ENCODE measurements at places on chromosomes 12 and 14. TPM values are rescaled to one million over a fixed set of nuclear protein-coding genes. Genes with fewer than 3 reads are reported as not detected.

- DNase-seq = no peak
- H3K27ac ChIP-seq = no peak overlapping the region
- H3K36me3 ChIP-seq = no peaks in the 10 kb centered on the region
- H3K4me3 ChIP-seq = no peak overlapping the region
- H3K27me3 ChIP-seq = no peaks in the 10 kb centered on the region
- no peaks in the 10 kb centered on the region for H3K4me1 ChIP-seq
Measured at GRCh38 chr12:108886873-108887629, 7.2 kb downstream of the DAO start.

Gene FSCB
- not detected for total RNA-seq

DNA sequence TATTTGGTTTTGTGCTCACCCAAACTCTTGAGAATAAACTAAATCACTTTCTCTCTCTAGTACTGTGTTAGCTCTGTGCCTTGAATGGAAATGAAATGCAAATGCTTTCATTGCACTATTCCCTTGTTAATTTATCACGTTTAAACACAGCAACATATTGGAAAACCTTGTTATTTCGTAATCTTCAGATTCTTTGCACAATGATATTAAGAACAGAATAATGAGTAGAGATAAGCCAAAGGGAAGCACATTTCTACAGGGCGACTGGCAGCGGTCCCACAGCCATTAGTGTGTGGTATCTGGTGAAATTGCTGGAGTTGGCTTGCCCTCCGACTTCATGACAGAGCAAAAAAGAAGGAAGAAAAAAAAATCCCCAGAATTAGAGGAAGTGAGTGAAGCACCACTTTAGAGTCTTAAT lies 166.1 kb upstream of the E2F7 start:
- no peak for DNase-seq
- H3K36me3 ChIP-seq = no peaks in the 10 kb centered on the region
- H3K4me1 ChIP-seq = no peaks in the 10 kb centered on the region
- no peak overlapping the region for H3K27ac ChIP-seq
- H3K27me3 ChIP-seq = no peaks in the 10 kb centered on the region

Gene NXPH4
- total RNA-seq = 0.80 TPM

DNA sequence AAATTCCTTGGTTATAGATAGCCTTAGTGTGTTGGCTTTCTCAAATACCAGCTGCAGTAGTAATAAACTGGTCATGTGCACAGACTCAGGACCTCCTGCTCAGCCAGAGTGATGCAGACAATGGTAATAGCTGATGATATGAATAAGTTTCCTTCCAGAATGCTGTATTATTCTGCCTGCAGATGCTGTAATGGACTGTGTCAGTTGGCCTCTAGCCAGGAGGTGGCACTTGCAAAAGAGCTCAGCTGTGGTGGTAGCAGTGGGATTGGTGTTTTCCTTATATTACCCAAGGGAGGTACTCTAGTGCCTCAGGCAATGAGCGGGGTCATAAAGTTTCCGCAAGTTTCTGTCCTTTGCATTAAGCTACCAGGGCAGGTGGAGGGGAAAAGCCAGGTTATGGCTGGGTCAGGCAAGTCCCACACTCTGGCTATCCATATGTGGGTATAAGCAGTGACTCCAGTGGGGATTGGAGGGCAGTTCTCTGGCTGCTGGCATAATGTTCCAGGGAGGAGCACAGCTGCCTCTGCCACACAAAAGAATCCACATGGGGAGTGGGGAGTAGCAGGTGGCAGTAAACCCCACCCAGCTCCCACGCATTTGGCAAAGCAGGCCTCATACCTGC lies 14.0 kb upstream of the MUCL1 start:
- H3K4me1 ChIP-seq = no peaks in the 10 kb centered on the region
- H3K4me3 ChIP-seq = no peak overlapping the region
- H3K27me3 ChIP-seq = no peaks in the 10 kb centered on the region
- no peak overlapping the region for H3K27ac ChIP-seq
- DNase-seq = no peak

DNA sequence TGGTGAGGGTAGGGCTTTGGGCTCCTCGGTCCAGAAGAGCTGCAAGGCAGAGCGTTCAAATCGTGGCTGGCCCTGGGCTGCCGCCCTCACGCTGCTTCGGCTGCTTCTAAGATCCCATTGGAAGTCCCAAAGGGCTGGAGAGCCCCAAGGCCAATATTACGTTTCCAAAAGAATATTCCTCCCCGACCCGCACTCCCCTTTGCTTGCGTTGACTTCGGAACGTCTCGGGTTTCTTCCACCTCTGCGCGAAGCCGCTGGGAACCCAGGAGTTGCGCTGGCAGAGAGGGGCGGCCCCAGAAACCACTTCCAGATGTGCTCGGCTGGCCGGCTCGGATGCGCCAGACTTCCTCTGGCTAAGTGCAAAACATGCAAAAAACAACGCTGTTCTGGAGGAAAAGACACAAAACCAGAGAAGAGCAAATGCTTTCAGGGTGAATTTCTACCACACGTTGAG lies at the start of gene GLT8D2:
TSS of gene GLT8D2 (minus strand) at position 285 of the 454 bp plus-strand sequence. CDS start 30,539 bp downstream, outside the sequence.
- H3K4me3 ChIP-seq = peak within 1 kb of the TSS; percentile 27
- H3K27me3 ChIP-seq = no peaks in the 10 kb centered on the region
- DNase-seq = peak; percentile 84

- H3K27me3 ChIP-seq = no peaks in the 10 kb centered on the region
- H3K36me3 ChIP-seq = peaks cover 20% of the 10 kb centered on the region
- DNase-seq = no peak
Measured at GRCh38 chr12:46222636-46223035, 46.2 kb downstream of the SLC38A1 start.

- no peak for DNase-seq
- no peak overlapping the region for H3K4me3 ChIP-seq
- no peak overlapping the region for H3K27ac ChIP-seq
- H3K36me3 ChIP-seq = no peaks in the 10 kb centered on the region
Measured at GRCh38 chr14:85538636-85539035, 8.7 kb downstream of the FLRT2 start.

DNA sequence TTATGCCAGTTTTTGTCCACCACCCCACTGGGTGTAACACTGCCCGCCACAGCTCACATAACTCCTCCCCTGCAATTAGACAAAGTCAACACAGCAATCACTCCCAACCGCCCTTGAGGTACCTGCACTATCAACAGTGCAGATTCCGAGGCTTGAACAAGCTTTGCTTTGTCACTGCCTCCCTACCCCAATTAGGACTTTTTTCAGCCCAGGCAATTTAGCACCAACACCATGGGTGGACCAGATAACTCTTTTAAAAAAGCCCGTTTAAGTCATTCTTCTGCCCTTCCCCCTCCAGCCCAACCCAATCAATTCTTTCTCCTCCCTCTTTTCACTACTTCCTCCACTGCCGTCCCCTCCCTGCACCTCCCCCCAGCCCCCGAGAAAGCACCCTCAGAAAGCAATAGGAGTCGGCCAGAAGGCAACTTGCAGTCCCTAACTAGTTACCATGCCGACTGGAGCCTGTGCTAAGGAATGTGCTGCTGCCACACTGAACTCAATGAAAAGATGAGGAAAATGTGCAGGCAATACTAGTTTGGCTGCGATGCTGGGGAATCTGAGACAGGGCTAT lies 45.7 kb upstream of the OTX2 start:
- peak overlapping the region; percentile 9 for H3K4me3 ChIP-seq
- no peak overlapping the region for H3K27ac ChIP-seq
- H3K36me3 ChIP-seq = no peaks in the 10 kb centered on the region
- H3K27me3 ChIP-seq = no peaks in the 10 kb centered on the region

DNA sequence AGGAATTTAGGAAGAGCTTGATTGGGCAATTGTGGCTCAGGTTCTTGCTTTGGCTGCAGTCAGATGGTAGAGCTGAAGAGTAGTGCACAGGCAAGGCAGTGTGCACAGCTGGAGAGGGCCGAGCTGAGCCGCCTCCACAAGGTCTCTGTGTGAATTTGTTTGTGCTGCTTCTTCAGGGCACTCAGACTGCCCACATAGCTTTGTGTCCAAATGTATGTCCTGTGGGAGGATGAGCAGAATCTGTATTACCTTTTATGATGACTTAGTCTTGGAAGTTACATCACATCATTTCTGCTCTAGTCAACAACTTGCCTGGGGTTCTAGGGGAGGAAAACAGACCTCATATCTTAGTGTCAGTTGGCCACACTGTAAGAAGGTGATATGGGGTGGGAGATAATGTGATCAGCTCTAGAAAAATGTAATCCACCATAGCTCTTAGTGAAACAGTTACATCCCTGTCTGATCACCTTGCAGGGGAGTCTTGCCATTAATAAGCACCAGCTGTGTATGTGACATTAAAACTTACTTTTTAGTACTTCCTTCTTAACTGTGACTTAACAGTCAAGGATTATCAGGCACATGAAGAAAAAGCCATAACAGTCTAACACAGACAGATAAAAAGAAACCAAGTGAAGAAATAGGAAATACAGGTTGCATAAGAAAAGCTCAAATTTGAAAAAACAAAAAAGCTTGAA lies 53.4 kb downstream of the RCOR1 start:
- no peaks in the 10 kb centered on the region for H3K27me3 ChIP-seq
- H3K36me3 ChIP-seq = no peaks in the 10 kb centered on the region
- no peak for DNase-seq
- H3K4me1 ChIP-seq = no peaks in the 10 kb centered on the region

- H3K27me3 ChIP-seq = peaks cover 83% of the 10 kb centered on the region
- H3K4me1 ChIP-seq = peaks cover 12% of the 10 kb centered on the region
- no peak overlapping the region for H3K4me3 ChIP-seq
Measured at GRCh38 chr12:98893126-98893674, 248.1 kb downstream of the APAF1 start.

Gene ALDH1L2
- 0.14 TPM for total RNA-seq

Gene LMNTD1
- not detected for total RNA-seq

GRCh38 chr14:100733152-100733850 lies 6.6 kb downstream of the DLK1 start:
- DNase-seq = no peak
- H3K27me3 ChIP-seq = peaks cover 12% of the 10 kb centered on the region
- no peaks in the 10 kb centered on the region for H3K4me1 ChIP-seq
- H3K27ac ChIP-seq = no peak overlapping the region
- H3K4me3 ChIP-seq = no peak overlapping the region

GRCh38 chr12:40106655-40107054 lies 774 bp upstream of the SLC2A13 start:
- H3K27ac ChIP-seq = no peak overlapping the region
- H3K36me3 ChIP-seq = no peaks in the 10 kb centered on the region
- DNase-seq = no peak
- H3K4me3 ChIP-seq = no peak overlapping the region

- DNase-seq = peak; percentile 96
- H3K4me3 ChIP-seq = peak overlapping the region; percentile 47
- H3K27me3 ChIP-seq = no peaks in the 10 kb centered on the region
Measured at GRCh38 chr14:75277008-75277814, 1.4 kb upstream of the FOS start.

Gene TAS2R50
- 1.9 TPM for total RNA-seq

GRCh38 chr12:96400631-96401075 lies 414 bp upstream of the CDK17 start:
- peak overlapping the region; percentile 73 for H3K4me3 ChIP-seq
- peaks cover 19% of the 10 kb centered on the region for H3K4me1 ChIP-seq
- H3K27me3 ChIP-seq = no peaks in the 10 kb centered on the region
- DNase-seq = no peak
- no peak overlapping the region for H3K27ac ChIP-seq

GRCh38 chr14:34113005-34113511 lies 162.2 kb upstream of the EGLN3 start:
- H3K27me3 ChIP-seq = no peaks in the 10 kb centered on the region
- DNase-seq = peak; percentile 6
- H3K4me3 ChIP-seq = no peak overlapping the region
- H3K4me1 ChIP-seq = no peaks in the 10 kb centered on the region

Gene PAPLN
- 4.2 TPM for total RNA-seq

- no peak for DNase-seq
- H3K27ac ChIP-seq = no peak overlapping the region
- H3K36me3 ChIP-seq = no peaks in the 10 kb centered on the region
- peaks cover 10% of the 10 kb centered on the region for H3K4me1 ChIP-seq
- H3K4me3 ChIP-seq = no peak overlapping the region
- H3K27me3 ChIP-seq = no peaks in the 10 kb centered on the region
Measured at GRCh38 chr12:90261283-90261682, 552.6 kb upstream of the ATP2B1 start.

DNA sequence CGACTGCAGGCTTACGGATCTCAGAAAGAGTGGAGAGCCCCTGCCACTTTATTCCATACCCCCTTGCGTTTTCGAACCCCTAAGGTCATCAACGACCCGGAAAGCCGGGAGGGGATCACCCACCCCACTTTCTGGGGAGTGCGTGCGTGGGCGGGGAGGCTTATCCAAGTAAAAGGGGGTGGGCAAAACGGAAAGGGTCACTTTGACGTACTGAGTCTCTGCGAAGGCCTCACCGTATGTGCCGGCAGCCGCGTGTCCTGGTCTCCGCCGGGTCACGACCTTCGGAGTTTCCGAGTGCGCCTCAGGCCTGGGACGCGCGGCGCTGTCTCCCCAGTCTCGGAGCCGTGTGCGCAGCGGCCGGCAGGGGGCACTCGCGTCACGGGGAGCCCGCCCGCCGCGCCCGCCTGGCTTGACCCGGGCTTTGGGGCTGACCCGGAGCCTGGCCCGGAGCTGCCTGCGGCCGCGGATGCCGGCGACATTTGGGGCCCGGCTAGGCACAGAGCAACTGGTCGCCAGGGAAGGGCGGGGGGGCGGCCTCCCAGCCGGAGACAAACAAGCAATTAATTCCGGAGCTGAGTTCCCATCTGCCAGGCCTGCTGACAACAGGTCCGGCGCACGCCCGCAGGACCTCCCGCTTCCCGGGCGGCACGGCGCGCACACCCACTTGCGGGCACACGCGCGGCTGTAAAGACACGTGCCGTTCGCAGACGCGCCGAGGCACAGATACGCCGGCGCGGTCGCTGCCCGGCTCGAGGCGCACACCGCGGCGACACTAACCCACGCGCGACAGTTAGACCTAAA lies 890 bp upstream of the KIF26A start:
- H3K27me3 ChIP-seq = peaks cover 43% of the 10 kb centered on the region
- H3K4me3 ChIP-seq = peak overlapping the region; percentile 75
- no peaks in the 10 kb centered on the region for H3K36me3 ChIP-seq
- no peak overlapping the region for H3K27ac ChIP-seq
- DNase-seq = peak; percentile 42
- peaks cover 12% of the 10 kb centered on the region for H3K4me1 ChIP-seq

Gene GNG2
- total RNA-seq = 3.6 TPM

- DNase-seq = no peak
- no peak overlapping the region for H3K4me3 ChIP-seq
- H3K4me1 ChIP-seq = no peaks in the 10 kb centered on the region
- no peaks in the 10 kb centered on the region for H3K36me3 ChIP-seq
- H3K27me3 ChIP-seq = no peaks in the 10 kb centered on the region
- H3K27ac ChIP-seq = no peak overlapping the region
Measured at GRCh38 chr14:72430457-72430856, 463.4 kb downstream of the DPF3 start.

Gene NGB
- total RNA-seq = not detected

Gene RPGRIP1
- total RNA-seq = not detected

Gene FAM181A
- not detected for total RNA-seq

Gene IL22
- not detected for total RNA-seq

GRCh38 chr14:32710731-32711680 lies 227.7 kb upstream of the NPAS3 start:
- no peak overlapping the region for H3K4me3 ChIP-seq
- no peak overlapping the region for H3K27ac ChIP-seq
- DNase-seq = peak; percentile 67
- H3K36me3 ChIP-seq = no peaks in the 10 kb centered on the region
- H3K27me3 ChIP-seq = no peaks in the 10 kb centered on the region
